ENCODE measurements at places on chromosomes 1 and 21.

GRCh38 chr21:45547545-45547900 lies 5.3 kb upstream of the SLC19A1 start:
- DNase-seq, result no peak

DNA sequence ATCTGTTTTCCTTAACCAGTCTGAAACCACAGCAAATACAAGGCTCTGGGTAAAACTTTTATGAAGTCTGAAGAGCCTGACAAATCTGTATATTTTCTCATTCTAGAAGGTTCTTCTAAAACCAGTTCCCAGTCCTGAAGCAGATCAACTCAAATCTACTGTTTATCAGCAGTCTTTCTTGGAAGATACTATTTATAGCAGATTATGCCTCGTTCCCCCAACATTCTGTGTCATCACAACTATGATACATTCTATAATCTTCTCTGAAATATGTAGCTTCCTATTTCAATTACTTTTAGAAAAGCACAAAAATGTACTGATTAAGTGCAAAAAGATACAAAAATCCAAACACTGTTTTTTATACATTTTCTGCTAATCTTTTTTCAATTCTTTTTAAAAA lies 67.5 kb downstream of the NIBAN1 start:
- no peak for DNase-seq

- DNase-seq, result no peak
Observed at GRCh38 chr1:229129301-229130027, 141.4 kb upstream of the RAB4A start.

GRCh38 chr1:68213843-68214242 lies 18.5 kb downstream of the WLS start:
- no peak for DNase-seq

GRCh38 chr21:35509001-35509704 lies 460.1 kb upstream of the RUNX1 start:
- no peak for DNase-seq

- DNase-seq, result peak; percentile 75
Observed at GRCh38 chr21:34745557-34746255, 76.9 kb downstream of the CLIC6 start.

- no peak for DNase-seq
Observed at GRCh38 chr1:7648761-7649384, 122.2 kb upstream of the VAMP3 start.

Data from T1000 (cell line).